SK-MEL-5 (cell line): ENCODE measurements at places on chromosomes 12 and 14. TPM values are rescaled to one million over a fixed set of nuclear protein-coding genes. Genes with fewer than 3 reads are reported as not detected.

The ATP5MC2 gene
- total RNA-seq, result 503 and 579 TPM in 2 replicates

The LTBR gene
- 127 and 128 TPM in 2 replicates for total RNA-seq

The CLEC1B gene
- total RNA-seq, result not detected in 2 replicates

The HOXC6 gene
- total RNA-seq, result 1.5 and 2.1 TPM in 2 replicates

The MBD6 gene
- 6.6 and 6.8 TPM in 2 replicates for total RNA-seq

The FIGNL2 gene
- total RNA-seq, result 0.21 and 0.24 TPM in 2 replicates

The C12orf54 gene
- not detected in 2 replicates for total RNA-seq

The SLC25A29 gene
- total RNA-seq, result 21.3 and 26.0 TPM in 2 replicates

The TRPV4 gene
- total RNA-seq, result 0.13 TPM in 2 replicates

The BBS10 gene
- 12.0 and 12.5 TPM in 2 replicates for total RNA-seq

The ARL6IP4 gene
- total RNA-seq, result 128 and 148 TPM in 2 replicates

The CLEC4D gene
- total RNA-seq, result not detected in 2 replicates

The CD4 gene
- 0.05 TPM in 1 of 2 replicates, not detected in the other for total RNA-seq

The LALBA gene
- total RNA-seq, result not detected in 2 replicates

The EP400 gene
- 5.7 and 7.6 TPM in 2 replicates for total RNA-seq

The SLC2A13 gene
- total RNA-seq, result 51.8 and 53.6 TPM in 2 replicates

The TAS2R7 gene
- not detected in 2 replicates for total RNA-seq

The ARID2 gene
- 21.9 and 26.6 TPM in 2 replicates for total RNA-seq

The TAS2R9 gene
- total RNA-seq, result not detected in 2 replicates

The ERC1 gene
- total RNA-seq, result 14.3 and 14.4 TPM in 2 replicates

The KCNC2 gene
- not detected in 2 replicates for total RNA-seq

The PIWIL1 gene
- total RNA-seq, result not detected in 2 replicates

The SCAF11 gene
- total RNA-seq, result 49.0 and 58.1 TPM in 2 replicates
